ENCODE measurements at places on chromosomes 13 and 19.
A peak's percentile ranks its signal among the peaks of the same experiment; 100 is the strongest.

DNA sequence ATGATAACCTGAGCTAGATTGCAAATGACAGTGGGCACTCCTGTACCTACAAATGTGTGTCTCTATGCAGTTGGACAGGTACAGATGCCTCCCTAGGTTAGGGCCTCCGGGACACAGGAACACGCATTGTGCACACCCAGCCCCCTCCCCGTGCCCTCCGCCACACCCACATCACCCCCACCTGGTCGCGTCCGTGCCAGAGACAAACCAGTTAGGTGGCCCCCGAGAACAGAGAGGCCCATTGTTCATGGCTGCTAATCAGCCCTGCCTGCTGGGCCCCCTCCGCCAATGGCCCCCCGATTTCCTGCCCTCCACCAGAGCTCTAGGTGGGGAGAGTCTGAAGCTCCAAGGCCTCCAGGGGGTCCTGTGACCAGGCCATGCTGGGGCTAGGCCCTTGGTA lies 13.7 kb downstream of the NRTN start:
- DNase-seq = no peak

GRCh38 chr19:16224293-16225045 lies 26.8 kb downstream of the AP1M1 start:
- DNase-seq = no peak

DNA sequence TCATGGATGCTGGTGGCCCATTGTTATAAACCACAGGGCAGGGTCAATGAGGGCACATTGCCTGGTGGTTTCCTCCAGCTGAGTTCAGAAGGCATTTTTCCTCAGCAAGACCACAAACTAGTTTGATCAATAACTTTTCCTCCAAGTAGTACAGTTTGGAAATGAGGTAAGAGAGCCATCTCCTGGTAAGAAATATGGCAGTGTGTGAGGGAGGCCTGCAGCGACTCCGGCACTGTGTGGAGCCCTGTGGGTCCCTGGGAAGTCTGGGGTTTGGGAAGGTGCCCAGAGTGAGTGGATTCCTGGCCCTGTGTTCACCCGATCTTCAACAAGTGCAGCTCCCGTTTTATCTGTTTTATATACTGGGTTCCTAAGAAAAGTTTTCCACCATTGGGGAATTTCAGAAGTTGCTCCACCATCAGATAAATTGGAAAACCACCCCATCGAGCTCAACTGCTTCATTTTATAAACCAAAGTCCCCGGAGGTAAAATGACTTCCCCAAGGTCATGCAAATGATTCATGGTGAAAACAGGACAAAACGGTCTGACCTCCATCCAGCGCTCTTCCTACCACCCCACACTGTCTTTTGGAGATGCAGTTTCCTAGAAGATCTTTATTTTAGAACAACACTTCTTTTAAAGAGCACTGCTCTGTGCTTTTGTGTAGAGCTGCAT lies 148.4 kb downstream of the KATNAL1 start:
- DNase-seq = no peak

GRCh38 chr13:97241761-97242160 lies 19.6 kb downstream of the MBNL2 start:
- no peak for DNase-seq

- DNase-seq = no peak
Measured at GRCh38 chr13:99415851-99416331, 85.4 kb upstream of the TM9SF2 start.

DNA sequence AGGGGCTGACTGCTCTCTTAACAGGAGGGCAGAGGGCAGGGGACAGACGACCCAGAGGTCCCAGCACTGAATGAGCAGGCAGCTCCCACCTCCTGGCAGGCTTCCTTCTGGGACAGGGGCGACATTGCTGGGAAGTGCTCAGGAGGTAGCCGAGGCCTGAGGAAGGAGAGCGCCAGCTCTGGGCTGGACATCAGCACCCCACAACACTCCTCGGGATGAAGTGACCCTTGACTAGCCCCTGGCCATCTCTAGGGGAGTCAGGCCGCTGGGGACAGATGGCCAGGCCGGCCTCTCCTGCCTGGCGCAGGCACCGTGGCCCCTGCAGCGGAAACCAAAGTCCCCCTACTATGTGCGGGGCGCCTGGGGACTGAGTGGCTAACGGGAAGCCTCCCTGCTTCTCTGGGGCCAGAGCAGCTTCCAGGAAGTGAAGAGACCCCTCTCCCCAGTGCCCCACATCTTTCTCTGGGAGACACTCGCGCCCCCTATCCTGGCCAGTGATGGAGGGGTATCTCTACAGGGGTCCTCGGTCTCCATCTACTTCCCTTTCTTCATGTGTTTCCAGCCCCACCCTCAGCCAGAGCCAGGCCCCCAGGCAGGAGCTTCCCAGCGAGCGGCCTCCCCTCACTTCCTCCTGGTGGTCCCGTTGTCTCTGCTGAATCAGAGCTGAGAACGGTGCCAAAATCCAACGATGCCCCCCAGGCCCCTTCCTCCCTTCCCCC lies 10.1 kb downstream of the PRR36 start:
- DNase-seq = no peak

DNA sequence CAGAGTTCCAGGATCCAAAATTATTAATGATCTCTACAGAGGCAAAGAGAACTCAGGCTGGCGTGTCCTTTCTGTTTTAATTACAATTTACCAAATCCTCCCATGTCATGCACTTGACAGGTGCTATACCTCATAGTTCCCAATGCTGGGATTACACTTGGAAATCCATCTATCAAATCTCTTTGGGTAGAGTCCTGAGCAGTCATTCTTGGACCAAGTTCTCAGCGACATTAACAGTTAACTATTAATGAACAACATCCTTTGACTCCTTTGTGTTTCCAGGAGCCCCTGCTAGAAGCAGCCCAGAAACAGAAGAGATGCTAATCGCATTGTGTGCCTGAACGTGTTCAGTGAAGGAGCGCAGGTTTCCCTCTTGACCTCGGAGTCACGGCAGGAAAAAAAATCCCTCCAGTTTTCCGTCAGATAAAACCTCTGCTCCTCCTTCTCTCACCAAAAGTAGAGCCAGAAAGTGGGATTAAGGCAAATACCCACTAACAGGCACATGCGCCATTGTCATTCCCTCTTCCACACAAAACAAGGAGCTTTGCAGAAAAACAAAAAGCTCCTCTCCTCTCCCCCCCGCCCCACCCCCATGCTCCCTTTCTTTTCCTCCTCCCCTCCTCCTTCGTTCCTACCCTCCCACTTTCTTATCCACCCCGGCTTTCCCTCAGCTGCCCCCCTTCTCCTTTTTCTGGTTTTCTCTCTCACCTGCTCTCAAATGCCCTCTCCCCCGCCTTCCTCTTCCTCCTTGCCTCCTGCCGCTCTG lies 224.7 kb downstream of the ZIC5 start:
- DNase-seq = no peak

DNA sequence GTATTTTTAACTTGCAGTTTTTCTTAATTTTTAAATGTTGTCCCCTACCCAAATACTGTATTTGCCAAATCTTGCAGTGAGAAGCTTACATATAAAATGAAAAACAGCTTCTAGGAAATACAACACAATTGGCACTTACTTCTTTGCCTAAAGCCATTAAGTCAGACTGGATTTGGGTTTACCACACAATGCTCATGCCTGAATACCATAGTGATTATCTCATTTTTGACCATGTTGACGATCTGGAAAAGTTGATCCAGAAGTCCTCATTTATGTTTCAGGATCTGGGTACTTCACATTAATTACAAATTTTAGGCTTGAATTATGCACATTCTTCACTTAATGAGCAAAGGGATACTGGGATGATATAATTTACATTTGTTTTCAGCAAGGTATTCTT lies 2.4 kb downstream of the RNF6 start:
- DNase-seq = no peak

- DNase-seq = no peak
Measured at GRCh38 chr19:2320049-2320448, 8.3 kb downstream of the LSM7 start.

- no peak for DNase-seq
Measured at GRCh38 chr19:10510301-10510802, 6.9 kb downstream of the S1PR5 start.

GRCh38 chr13:27997904-27998522 lies 9.5 kb upstream of the URAD start:
- DNase-seq = peak; percentile 23

DNA sequence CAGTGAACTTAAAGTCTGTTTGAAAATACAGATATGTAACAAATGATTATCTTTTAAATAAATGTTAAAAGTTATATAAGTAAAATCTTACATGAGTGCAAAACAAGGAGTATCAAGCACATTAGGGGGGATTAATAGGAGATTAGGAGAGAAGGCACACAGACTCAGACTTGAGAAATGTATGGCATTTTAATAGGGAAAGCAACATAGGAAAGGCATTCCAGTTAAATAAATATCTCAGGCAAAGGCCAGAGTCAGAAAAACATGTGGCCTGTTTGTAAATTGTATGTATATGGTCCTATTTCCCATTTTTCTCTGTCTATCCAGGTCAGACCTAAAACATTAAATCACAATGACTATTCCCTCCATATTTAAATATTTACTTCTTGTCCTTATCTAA lies 462.7 kb downstream of the GPC6 start:
- DNase-seq = no peak

DNA sequence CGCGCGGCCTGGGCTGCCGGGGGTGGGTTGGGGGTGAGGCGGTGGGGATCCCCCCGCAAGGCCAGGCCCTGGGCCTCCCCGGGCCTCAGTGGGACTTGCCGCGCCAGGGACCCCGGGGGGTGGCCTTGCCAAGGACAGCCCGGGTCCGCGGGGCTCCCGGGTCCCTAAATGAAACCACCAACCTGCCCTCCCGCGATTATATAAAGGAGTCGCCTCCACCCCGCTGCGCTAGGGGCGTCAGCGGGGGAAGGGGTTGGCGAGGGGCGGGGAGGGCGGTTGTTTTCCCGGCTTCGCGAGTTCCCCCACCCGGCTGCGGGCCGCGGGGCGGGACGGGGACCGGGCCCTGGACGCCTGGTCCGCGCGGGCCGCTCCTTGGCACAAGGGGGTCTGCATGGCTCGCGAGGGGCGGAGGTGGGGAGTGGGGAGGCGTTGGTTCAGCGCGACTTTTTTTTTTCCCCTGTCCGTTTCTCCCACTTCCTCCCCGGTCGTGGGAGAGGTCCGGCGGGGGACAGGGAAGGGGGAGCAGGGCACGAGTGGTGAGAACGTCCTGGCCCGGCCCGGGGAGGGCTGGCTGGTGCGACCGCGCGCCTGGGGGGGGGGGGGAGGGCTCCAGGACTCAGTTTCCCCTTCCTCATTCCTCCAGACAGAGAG lies 822 bp upstream of the ZBTB7A start:
- DNase-seq = no peak

GRCh38 chr13:44747179-44747578 lies 171.0 kb upstream of the TSC22D1 start:
- DNase-seq = no peak

GRCh38 chr13:59144700-59145099 lies 1019.0 kb downstream of the DIAPH3 start:
- DNase-seq = no peak

DNA sequence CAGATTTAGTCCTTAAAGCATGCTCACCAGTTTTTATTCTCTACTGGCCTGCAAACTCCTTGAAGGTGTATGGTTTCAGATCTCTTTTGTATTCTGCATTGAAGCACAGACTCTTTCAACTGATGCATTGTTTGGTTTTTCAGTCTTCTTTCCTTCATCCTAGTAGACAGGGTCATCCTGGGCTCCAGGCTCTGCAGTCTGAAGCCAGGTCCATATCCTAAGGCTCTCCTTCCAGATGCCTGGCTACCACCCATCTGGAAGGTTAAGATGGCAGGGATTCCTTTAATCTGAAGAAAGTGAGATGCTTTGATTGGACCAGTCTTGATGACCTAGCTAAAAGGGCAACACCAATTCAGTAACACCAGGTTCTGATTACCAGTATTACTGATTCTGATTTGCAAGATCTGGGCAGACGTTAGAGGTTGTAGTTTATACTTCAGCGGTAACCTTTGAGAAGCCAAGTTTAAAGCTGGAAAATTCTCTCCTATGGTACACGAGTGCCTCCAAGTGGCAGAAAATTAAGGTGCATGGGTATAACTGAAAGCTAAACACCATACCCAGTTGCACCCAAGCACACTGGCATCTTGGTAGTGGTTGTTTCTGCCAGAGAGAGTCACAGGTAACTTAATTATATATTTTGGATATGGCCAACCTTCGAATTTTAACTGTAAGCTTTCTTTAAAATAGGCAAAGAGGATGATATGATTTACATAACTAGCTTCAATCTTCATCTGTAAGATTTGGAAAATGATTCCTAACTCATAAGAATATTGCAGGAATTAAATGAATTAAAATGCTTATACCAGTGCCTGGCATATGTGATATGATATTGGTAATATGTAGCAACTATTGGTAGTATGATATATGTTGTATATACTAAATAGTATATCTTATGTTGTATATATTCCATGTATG lies 1651.9 kb upstream of the MIR17HG start:
- peak; percentile 66 for DNase-seq

- no peak for DNase-seq
Measured at GRCh38 chr19:12784871-12785430, 6.3 kb upstream of the JUNB start.

DNA sequence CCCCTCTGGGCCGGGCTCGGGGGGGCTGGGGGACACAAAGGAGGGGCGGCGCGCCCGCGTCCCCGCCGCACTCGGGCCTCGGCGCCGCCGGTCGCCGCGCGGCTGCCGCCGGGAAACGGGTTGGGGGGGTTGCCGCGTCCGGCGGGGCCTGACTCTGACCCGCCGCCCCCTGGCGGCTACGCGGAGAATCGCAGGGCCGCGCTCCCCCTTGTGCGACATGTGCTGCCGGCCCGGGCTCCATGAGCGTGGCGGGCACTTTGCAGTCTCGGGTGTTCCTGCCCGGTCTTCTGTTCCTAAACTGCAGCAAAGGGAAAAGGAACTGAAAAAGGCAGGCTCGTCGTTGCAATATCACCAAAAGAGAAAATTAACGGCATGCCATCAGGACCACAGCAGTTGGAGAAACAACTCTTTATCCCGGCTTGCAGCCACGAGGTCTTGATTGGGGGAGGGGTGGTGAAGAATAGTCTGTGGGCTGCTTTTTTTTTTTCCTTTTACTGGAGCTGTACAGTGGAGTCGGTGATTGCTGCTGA lies 1.5 kb downstream of the MIR17HG start:
- DNase-seq = peak; percentile 93

DNA sequence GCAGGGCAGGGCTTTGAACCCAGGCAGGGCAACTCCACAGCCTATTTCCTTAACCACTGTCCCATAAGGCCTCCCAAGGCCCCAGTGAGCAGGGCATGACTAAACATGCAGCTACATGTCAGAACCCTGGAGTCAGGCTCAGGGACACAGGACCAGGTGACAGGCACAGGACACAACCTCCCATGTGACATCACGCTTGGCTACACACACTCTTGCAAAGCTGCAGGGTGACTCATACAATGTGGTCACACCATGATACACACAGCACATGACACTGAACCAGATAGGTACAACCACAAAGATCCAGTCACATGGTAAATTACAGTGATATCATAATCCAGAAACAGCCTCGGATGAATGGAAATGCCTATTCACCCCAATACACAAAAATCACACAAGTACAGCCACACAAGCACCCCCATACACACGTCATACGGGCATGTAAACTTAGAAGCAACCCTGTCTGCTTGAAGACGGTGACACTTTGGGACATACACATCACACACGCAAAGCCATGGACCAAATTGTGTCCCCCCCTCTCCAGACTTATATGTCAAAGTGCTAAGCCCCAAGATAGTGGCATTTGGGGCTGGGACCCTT lies 14.5 kb downstream of the KLK4 start:
- DNase-seq = no peak
